ENCODE measurements at places on chromosomes 5 and 9. TPM values are rescaled to one million over a fixed set of nuclear protein-coding genes. Genes with fewer than 3 reads are reported as not detected.

GRCh38 chr9:22913026-22913425 is 466.4 kb downstream of the DMRTA1 start:
- peak; percentile 81 for DNase-seq

- DNase-seq: no peak
Observed at GRCh38 chr5:129460936-129461710, 1.0 kb downstream of the ADAMTS19 start.

GRCh38 chr9:129569502-129570449 is 51.1 kb downstream of the C9orf50 start:
- peak; percentile 73 for DNase-seq

GRCh38 chr5:31581498-31582099 is 49.5 kb downstream of the C5orf22 start:
- peak; percentile 58 for DNase-seq

GRCh38 chr9:121529237-121529987 is 29.8 kb upstream of the GGTA1 start:
- DNase-seq: peak; percentile 98

PCDHB13 gene
- total RNA-seq: 0.39 TPM
